Naive thymus-derived CD4-positive, alpha-beta T cell (primary cell): ENCODE measurements at places on chromosomes 7 and 10. TPM values are rescaled to one million over a fixed set of nuclear protein-coding genes. Genes with fewer than 3 reads are reported as not detected.

Gene HOXA3
- total RNA-seq = not detected

- no peak for DNase-seq
These were observed 322.7 kb upstream of the PFKP start for GRCh38 chr10:2744547-2745200.

- DNase-seq = no peak
These were observed 362.3 kb upstream of the MTPN start for GRCh38 chr7:136339464-136339863.

Gene TUBAL3
- not detected for total RNA-seq
